Right lung (tissue), 10 donors: ENCODE measurements at places on chromosomes 3 and 15. TPM values are rescaled to one million over a fixed set of nuclear protein-coding genes. Genes with fewer than 3 reads are reported as not detected.

Gene HDC
- 0.47 TPM for polyA plus RNA-seq

Gene MST1R
- 7.0 TPM for polyA plus RNA-seq

Gene MAP6D1
- polyA plus RNA-seq: 4.1 TPM

Gene SLCO3A1
- 9.1 TPM for polyA plus RNA-seq

Gene LDHAL6B
- polyA plus RNA-seq: not detected

Gene ISG20
- 0.90 TPM for polyA plus RNA-seq

Gene HYAL1
- polyA plus RNA-seq: 2.7 TPM

Gene NKTR
- 268 TPM for polyA plus RNA-seq

Gene DNASE1L3
- 2.2 TPM for polyA plus RNA-seq

Gene NR2E3
- polyA plus RNA-seq: 0.77 TPM

Gene MCTP2
- polyA plus RNA-seq: 43.8 TPM

GRCh38 chr15:87129916-87130315 is 1050.2 kb downstream of the AGBL1 start:
- no peak for DNase-seq

- DNase-seq: no peak
Observed at GRCh38 chr3:162492446-162493081, 996.0 kb downstream of the OTOL1 start.

GRCh38 chr3:110027446-110028080 is 690.2 kb upstream of the DPPA4 start:
- no peak for DNase-seq

DNA sequence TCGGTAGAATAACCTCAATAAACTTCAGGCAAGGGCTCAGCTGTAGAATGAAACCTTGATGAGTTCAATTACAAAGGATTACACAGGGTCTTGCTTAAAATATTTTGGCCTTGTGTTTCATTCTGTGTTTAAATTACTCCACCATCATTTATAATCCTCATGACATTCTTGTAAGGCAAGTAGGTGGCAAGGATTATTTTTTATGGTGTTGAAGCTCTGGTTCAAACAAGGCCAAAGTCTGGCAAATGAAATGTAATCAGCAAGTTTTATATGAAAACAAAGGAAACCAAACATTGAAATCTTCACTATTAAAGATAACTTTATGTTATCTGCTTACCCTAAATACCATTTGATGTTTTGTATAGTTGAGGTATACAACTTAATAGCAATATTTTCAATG is 221.3 kb upstream of the HES1 start:
- DNase-seq: no peak

DNA sequence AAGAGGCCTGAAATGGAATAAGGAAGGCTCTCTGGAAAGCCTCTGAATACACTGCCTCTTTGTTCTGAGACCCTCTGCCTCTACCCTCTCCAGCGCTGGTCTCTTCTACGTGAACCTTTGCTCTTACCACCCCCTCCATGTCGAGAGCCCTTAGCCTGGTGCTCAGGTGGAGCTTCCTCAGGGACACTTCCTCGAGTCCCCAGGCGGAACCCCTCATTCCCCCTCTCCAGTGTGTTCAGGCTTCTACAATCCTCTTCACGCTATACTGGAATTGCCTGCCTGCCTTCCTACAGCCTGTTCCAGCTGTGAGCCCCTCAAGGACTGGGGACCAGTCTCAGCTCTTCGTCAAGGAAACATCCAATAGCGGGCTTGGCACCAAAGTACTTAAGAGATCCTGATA is 7.4 kb downstream of the STIMATE start:
- DNase-seq: no peak

DNA sequence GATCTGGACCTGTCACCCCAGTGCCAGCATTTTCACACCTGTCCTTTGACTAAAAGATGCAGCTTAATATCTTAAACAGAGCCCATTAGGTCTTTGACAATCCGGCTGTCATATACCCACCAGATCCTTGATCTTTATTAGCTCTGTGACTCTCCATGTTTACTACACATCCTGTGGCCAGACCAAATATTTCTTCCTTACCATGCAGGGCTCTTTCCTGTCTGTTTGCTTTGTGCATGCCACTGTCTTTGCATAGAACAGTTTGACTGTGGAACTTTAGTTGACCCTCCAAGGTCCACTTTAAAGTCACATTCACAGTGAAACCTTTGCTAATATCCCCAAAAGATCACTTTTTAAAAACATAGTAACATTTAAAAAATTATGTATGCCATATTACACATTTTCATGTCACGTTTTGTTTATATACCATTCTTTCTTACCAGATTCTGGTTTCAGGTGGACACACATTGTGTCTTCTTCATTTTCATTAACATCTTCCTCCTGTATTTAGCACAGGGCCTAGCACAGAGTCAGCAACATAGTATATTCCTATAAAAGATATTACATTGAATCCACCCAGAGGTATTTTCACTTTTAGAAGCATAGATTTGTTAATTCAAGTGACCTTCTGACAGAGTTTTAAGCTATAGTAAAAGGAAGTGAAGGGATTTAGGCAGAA is 95.8 kb downstream of the RAP2B start:
- DNase-seq: no peak

- DNase-seq: no peak
Observed at GRCh38 chr3:133162670-133163305, 124.6 kb downstream of the TMEM108 start.

GRCh38 chr3:159669766-159670165 is 318.9 kb upstream of the IL12A start:
- DNase-seq: no peak

DNA sequence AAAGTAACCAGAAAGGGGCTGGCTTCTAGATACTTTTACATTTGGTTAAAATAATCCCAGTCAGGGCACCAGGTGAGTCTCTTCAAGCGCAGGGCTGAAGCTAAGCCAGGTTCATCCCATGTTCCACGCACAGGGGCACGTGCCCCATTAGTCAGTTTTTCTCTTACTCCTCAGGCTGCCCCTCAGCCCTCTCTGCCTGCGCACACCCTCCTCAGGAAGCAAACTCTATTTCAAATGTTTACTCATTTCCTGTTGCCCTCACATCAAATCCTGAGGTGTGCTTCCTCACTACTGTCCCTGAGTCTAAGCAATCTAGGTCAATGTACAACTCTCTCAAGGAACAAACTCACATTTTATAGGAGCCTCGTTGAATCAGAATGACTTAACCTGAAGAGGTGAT is 48.5 kb downstream of the THBS1 start:
- DNase-seq: no peak

DNA sequence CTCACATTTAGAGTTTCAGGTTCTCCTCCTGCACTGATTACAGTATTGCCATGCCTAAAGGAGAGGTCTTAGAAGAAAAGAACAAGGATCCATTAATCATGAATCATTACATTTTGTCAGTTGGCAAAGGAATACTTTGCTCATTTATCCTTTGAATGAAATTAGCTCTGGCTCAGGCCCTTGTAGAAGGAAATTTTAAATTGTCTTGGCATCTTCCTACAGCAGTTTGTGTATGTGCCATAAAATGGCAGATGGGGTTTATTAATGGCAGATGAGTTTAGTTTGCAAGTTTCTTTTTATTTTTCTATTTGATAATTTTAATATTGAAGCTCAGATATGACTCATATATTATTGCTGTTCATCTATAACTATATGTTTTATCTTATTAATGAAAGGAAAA is 181.2 kb upstream of the EPHA3 start:
- no peak for DNase-seq

DNA sequence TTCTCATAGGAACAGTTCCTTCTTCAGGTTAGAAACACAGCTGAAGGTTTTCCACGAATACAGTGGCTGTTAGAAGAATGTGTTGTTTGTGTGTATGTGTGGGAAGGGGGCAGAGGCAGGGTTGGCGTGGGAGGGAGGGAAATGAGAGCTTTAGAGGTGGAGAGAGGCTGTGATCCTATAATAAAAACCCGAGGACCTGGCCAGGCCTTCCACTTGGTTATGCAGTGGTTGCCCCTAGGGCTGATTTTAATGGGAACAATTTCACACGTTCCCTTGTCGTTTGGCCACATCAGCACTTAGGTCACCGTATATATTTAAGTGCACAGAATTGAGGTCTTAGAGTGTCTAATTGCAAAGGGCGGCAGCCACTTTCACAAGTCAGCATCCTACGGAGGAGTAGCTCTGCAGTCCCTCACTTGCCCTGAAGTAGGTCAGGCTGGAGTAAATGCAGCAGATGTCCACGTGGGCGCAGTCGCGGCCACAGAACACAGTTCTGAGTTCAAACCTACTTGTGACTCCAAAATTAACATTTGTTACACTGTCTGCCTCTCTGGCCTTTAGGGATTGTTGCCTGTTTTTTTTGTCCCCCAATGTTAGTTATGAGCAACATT is 85.6 kb downstream of the PDCD6IP start:
- DNase-seq: no peak

DNA sequence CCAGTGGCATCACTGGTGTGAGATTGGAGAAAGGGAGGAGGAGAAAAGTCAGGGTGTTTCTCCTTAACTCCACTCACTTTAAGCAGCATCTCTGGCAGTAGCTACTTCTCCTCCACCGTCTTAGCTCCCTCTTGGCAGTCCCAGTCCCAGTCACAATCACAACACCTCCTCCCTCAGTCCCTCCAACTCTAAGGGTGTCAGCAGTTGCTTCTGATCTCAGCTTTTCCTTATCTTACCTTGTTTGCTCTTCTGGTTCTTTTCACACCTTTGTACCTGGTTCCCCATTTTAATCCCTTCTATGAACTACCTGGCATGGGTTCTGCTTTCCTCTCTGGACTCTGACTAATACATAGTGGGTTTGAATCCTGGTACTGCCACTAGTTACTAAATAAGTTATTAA is 188.3 kb upstream of the CTDSPL start:
- no peak for DNase-seq

DNA sequence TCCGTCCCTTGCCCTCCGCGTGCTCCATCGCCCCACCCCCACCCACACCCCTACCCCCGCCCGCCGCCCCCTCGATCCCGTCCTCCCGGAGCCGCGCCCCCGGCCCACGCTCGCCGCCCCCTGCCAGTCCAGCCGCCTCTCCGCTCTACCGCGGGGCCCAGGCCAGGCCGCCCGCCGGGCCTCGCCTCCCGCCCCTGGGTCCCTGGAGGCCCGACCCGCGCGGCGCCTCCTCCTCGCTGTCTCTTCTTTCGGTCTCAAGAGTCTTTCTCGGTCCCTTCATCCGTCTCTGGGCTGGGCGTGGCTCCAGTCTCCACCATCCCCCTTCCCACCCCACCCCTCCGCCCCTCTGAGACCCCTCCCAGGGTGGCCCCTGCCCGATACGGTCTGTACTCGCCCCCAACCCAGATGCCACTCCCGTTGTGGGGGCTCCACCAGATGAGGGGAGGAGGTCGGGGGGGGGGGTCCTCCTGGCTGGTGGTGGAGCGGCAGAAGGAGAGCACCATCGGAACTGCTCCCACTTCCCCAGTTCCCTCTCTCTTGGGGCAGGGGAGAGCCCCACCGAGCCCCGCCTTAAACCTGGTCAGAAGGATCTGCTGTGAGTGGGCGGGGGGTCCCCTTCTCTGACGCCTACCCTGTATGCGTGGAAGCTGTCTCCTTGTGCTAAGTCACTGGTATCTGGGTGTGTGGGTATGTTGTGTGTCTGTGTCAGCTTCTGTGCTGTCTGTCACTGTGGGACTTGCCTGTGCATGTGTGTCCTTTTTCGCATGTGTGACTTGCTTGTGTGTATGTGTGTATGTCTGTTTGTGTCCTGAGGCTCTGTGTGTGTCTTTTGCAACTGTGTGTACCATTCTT is 1.0 kb downstream of the PRKCD start:
- no peak for DNase-seq

- no peak for DNase-seq
Observed at GRCh38 chr15:29099131-29099880, 170.3 kb downstream of the NSMCE3 start.

- no peak for DNase-seq
Observed at GRCh38 chr3:127452321-127452821, 138.2 kb downstream of the TPRA1 start.

DNA sequence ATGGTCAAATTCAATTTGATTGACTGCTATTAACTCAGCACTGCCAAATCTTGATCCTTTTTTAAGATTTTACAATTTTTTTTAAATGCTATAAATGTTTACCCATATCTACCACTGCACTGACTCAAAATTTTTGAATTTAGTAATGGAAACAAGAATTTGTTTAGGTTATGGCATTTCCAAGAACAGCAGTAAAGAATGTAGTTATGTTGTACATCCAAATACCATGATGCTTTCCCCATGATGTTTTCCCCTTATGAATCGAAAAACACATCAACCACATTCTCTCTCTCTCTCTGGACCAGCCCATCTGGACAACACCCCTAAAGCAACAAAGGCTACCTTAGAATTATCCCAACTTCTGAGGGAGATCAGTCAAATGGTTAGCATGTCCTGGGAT is 14.2 kb downstream of the CHRM5 start:
- no peak for DNase-seq

GRCh38 chr15:50260969-50261496 is 4.5 kb downstream of the HDC start:
- DNase-seq: no peak

GRCh38 chr3:107861904-107862303 is 228.9 kb downstream of the CD47 start:
- DNase-seq: no peak

- DNase-seq: no peak
Observed at GRCh38 chr15:40097968-40098476, 10.7 kb downstream of the BMF start.

GRCh38 chr3:136932523-136932922 is 25.3 kb upstream of the IL20RB start:
- no peak for DNase-seq

DNA sequence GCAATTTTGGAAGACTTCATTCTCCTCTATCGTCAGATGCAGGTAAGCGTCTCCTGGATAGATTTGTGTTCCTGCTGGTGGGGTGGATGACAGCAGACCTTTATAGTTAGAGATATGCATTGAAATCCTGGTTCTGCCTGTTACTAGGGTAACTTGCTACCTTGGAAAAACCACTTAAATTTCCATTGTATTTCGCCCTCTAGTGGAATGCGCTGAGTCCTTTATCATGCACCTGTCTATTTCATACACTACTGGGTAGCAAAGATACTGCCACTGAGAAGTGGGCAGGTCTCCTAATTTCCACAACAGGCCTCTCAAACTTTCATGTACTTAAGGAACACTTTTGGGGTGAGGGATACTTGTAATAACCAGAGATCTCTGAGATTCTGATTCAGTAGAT is 209.5 kb upstream of the SUCLG2 start:
- DNase-seq: no peak

DNA sequence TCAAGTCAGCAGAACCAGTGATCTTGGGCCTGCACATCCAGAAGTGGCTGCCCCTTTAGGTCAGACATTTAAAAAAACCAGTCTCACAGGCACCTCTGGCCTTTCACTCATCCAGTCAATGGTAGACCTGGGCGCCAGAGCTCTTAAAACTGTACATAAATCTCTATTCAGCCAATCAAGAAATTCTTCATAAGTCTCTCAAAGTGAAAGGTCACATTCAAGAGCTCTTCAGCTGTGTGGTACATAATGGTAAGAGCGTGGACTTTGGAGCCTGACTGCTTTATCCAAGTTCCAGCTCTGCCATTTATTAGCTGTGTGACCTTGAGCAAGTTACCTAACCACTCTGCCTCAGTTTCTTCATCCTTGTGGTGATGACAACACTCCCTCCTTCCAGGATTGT is 22.3 kb upstream of the MORF4L1 start:
- no peak for DNase-seq
